ENCODE measurements at places on chromosomes 11 and 22.

- DNase-seq: no peak
These were observed 69.3 kb downstream of the RAB38 start for GRCh38 chr11:88105951-88106350.

DNA sequence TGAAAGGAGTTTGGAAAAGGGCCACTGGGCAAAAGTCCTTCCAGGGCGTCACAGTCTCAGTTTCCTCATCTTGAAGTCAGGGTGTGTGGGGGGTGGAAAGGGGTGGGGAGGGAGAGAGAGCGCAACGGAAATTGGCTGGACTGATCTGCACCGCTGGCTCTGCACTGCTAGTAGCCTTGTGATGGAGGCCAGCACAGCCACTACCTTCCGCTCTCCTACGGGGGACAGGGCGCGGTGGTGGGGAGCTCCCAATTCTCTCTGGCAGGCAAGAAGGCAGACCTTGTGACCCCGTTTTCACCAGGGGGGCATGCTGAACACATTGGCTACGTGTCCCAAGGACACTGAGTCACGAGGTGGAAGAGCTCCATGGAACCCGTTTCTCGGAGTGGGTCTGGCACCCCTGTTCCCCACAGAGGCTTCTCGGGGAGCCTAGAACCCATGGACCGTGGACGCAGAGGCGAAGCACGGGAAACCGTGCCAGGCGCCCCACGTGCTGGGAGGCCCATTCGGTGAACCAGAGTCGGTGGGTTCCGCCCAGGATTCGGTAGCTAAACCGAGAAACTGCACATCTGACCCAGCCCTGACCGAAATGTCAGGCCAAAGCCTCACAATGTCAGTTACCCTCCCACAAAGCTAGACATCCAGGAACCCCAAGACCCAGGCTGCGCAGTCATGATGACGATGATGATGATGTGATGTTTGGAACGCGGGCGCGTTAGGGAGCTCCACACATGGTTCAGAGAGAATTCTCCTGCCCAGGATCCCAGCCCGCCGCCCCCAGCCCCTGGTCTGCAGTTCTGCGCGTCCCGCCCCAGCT, 28.3 kb upstream of the WNT11 start:
- DNase-seq: peak; percentile 22

DNA sequence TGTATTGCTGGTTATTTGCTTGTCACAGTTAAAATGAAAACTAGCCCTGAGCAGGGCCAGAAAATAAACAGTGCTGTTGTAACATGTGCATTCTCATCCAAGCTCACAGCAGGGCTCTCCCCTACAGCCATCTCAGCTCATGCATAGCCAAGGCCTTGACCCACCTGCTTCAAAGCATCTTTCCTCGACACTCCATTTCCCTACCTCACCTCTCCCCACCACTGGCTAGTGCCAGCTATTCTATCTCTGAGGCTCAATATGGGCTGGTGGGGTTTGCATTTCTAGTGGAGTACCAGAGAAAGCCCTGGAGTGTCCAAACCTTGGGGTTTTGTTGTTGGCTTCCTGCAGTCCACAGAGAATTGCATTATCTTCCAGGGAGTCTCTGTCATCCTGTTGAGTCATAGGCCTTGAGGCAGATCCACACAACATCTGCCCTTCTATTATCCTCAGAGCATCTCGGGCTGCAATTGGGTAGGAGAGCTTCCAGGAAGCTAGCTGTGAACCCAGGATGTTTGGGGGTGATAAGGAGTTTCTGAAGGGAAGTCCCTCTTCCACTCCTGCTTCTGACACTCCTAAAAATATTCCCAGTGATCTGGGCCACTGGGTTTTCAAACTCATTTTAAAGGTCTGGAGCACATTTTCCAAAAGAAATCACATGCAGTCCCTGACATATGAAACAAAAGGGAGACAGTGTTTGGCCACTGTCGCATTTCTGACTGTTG, 36.1 kb upstream of the AMOTL1 start:
- DNase-seq: no peak

GRCh38 chr11:116641561-116642045, 131.2 kb downstream of the BUD13 start:
- DNase-seq: no peak

- DNase-seq: no peak
These were observed 5.9 kb downstream of the LINC01488 start for GRCh38 chr11:69487391-69487790.

- DNase-seq: no peak
These were observed 87.3 kb downstream of the NAT10 start for GRCh38 chr11:34192481-34193401.

DNA sequence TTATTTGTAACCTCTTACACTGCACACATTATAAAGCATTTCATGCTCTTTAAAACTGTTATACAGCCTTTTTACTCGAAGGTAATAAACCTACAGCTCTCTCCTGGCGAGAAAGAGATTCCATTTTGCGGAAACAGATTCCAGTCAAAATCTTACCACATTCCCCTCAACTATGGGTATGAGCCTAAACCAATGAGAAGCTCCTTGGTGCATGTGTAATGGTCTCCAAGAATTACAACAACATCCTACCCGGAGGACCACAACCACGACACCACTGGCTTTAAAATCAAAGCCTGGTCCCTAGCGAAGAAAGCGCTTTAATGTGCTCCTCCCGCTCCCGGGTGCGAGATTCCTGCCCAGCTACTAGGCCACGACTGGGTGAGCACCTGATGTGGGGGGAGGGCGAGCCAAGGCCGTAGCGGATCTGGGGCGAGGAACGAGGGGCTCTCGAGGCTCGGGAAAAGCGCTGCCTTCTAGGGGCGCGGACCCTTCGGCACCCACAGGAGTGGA, 821 bp downstream of the CELF1 start:
- DNase-seq: no peak

- DNase-seq: no peak
These were observed 70.1 kb downstream of the ARL14EP start for GRCh38 chr11:30393012-30393411.

- no peak for DNase-seq
These were observed 172.8 kb downstream of the FAM181B start for GRCh38 chr11:82560836-82561235.

- DNase-seq: no peak
These were observed 118.0 kb downstream of the KCNQ1 start for GRCh38 chr11:2562890-2563212.

- DNase-seq: no peak
These were observed 41.4 kb downstream of the DNHD1 start for GRCh38 chr11:6538456-6538855.

DNA sequence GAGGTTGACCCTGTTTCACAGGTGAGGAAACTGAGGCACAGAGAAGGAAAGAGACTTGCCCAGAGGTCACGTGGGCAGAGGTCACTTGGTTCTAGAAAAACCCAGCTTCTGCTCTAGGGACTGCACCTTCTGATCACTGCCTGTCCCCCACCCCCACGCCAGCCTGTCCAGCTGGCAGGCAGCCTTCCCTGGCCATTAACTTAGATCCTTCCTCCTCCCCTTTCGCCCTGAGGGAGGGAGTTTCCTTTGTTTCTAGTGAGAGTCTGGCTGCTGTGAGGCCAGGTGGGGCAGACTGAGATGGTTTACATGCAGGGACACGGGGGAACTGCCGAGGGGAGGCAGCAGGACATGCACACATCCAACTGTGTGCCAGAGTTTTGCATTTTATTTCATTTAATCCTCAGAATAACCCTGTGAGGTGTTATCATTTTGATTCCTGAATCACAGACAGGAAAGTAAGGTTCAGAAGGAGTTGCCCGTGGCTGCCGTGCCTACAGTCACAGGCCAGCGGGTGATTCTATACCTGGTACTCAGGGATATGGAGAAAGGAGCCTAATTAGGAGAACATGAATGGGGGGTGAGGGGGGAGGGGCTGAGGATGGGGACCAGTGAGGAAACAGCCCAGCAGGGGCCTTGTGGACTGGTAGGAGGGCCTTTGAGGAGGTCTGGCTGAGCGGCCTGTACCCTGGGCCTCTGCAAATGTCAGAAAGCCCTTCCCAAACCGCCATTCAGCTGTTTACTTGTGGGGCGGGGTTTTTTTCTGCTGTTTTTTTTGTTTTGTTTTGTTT, 3.4 kb downstream of the FAM83F start:
- DNase-seq: no peak

GRCh38 chr22:30004101-30004500, 76.2 kb upstream of the HORMAD2 start:
- no peak for DNase-seq

GRCh38 chr11:121293288-121293594, 670 bp downstream of the SC5D start:
- DNase-seq: no peak

- DNase-seq: no peak
These were observed 23.4 kb downstream of the CNTF start for GRCh38 chr11:58645854-58646253.

DNA sequence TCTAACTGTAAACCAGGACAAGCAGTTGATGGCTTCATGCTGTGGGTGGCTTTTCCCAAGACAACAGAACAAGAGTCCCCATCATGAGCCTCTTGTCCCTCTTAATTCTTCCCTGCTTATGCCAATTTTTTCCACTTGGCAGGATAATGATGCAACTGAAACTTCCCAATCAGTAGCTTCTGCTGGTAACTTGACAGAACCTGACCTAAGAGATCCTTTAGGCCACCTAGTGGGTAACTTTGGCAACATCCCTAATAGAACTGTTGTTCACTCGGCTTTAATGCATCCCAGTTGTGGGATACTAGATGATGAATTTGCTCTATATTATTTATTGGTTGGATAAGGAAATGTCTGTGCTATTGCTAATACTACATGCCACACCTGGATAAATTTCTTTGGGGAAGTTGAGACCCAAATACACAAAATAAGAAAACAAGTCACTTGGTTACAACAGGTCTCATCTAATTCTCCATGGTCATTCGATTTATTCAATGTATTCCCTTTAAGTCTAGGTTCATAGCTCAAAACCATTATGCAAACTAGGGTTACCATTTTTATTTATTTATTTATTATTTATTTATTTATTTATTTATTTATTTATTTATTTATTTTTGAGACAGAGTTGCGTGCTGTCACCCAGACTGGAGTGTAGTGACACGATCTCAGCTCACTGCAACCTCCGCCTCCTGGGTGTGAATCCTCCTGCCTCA, 41.4 kb upstream of the NFAM1 start:
- no peak for DNase-seq

DNA sequence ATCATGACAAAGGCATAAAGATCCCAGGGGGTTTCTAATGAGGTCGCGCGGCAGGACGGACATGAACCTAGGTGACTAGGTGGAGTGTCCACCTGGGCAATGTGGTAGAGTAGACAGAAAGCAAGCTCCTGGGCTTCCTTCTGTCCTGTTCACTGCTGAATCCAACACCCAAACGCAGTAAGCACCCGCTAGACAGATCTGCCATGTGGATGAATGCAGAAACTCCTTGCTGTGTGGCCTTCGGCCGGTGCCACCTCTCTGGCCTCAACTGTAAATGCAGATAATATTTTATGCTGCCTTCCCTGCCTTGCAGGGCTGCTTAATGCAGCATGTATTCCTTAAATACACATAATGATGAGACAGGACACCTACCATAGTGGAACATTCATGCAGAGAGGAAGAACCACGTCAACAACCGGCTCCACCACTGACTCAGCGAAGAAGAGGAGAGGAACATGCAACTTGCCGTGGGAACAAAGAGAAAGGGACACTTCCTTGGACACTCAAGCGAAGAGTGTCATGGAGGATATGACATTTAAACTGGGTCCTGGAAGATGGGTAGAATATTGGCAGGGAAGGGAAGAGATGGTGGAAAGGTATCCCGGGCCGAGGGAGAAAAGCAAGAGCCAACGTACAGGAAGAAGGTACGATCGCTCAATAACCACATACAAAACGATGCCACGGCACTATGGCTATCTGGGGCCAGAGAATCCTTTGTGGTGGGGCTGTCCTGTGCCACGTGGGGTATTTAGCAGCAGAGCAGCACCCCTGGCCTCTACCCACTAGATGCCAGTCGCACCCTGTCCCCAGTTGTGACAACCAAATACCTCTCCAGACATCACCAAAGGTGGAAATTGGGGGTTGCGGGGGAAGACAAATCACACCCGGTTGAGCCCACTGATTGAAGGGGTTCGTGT, 30.8 kb downstream of the MYH9 start:
- DNase-seq: no peak

- DNase-seq: peak; percentile 65
These were observed 19.1 kb upstream of the MYRF start for GRCh38 chr11:61733120-61733978.

DNA sequence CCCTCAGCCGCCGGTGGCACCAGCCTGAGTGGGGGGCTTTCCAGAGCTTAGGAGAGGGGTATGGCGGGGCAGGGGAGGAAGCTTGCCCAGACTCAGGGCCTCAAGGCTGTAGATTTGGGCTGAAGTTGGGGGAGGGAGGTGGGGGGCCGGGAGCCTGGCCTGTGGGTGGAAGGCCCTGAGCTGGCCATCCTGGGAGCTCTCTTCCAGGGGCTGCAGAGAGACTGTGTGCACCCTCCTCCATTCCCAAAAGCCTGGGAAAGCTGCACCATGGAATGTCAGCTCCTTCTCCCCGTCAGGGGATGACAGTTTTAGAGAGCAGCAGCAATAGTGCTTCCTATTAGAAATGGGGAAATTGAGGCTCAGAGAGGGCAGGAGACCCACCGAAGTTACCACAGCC, 1.0 kb downstream of the SYT12 start:
- no peak for DNase-seq

- no peak for DNase-seq
These were observed 235.7 kb downstream of the DYNC2H1 start for GRCh38 chr11:103344886-103345285.

DNA sequence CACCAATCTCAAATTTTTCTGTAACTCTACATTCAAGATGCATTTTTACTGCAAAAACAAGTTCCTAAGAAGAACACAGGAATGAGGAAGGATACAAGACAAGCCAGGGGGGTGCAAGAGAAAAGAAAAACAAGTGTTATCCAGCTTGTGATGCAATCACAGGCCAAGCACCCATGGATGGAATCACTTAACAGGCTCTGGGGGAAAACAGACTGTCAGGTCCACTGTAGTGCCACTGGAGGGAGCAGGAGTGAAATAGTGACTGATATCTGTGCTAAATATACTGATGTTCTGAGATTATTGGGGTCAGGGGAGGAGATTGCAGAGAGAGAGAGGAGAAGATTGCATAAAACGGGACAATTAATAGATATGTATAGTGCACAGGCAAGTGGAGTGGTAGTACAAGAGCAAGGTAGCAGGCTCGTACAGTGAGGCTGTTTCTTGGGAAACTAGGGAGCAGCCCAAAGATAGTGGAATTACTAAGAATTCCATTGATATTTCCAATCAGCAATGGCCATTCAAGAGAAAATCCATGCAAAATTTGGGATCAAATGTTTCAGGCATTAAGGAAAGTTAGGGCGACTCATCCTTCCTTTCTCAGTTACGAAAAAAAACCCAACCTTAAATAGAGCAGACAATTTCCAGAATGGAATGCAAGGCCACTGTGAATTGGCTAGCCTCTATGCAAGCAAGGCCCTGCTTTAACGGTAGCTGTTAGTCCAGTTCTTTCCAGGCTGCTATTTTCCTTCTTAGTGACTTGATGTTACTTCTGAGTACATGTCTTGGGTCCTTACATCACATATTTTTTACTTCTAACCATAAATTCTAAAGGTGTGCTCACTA, 52.2 kb upstream of the CEP126 start:
- DNase-seq: no peak

All from stimulated activated CD4-positive, alpha-beta T cell treated with anti-CD3 and anti-CD28 coated beads, TNF-alpha, amount 100 ng/mL, for 24 hours (primary cell).